ENCODE measurements at places on chromosomes 13 and 19.
A peak's percentile ranks its signal among the peaks of the same experiment; 100 is the strongest.

DNA sequence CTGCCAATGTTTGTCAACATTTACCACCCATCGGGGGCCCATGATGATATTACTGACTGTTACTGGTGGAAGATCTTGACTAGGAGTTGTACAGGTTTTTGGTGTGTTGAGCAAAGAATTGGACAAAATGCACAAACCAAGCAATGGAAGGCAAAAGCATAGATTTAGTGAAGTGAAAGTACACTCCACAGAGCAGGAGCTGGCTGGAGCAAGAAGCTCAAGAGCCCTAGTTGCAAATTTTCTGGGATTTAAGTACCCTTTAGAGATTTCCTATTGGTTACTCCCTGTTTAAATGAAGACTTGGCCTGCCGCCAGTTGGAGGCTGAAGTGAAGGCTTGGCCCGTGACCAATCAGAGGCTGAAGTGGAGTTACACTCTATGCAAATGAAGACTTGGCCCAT, 128.6 kb upstream of the KL start:
- DNase-seq, result no peak

GRCh38 chr19:18649371-18650020, 12.7 kb downstream of the KLHL26 start:
- no peak for DNase-seq

- DNase-seq, result peak; percentile 18
These were observed 12.5 kb upstream of the MAP1S start for GRCh38 chr19:17706750-17707181.

- DNase-seq, result no peak
These were observed 298.6 kb downstream of the ZNF536 start for GRCh38 chr19:30670562-30671366.

GRCh38 chr13:113475280-113475679, 15.2 kb downstream of the DCUN1D2 start:
- DNase-seq, result no peak

GRCh38 chr19:23262920-23263319, 12.7 kb upstream of the ZNF724 start:
- no peak for DNase-seq

Data from adipocyte (in vitro differentiated cells).